Stimulated activated CD8-positive, alpha-beta memory T cell treated with anti-CD3 and anti-CD28 coated beads, Interleukin-15, amount 100 ng/mL, for 4 hours (primary cell): ENCODE measurements at places on chromosomes 2 and 18.
A peak's percentile ranks its signal among the peaks of the same experiment; 100 is the strongest.

DNA sequence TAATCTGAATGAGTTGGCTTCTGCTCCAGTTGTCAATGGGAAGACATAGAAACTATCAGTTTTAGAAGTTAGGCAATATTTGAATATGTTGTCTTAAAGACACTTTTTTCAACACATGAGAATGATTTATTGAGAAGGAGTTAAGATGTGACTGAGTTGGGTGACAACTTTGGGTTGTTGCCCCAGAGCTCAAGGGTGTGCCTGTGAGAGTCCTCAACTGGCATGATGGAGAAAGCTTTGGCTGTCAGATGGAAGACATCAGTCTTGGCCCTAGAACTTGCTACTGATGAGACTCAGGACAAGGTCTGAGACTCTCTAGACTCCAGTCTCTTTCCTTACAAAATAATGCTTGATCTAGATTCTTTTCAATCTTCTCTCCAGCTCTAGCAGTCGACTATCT, 69.0 kb upstream of the CTAGE1 start:
- no peak for DNase-seq

DNA sequence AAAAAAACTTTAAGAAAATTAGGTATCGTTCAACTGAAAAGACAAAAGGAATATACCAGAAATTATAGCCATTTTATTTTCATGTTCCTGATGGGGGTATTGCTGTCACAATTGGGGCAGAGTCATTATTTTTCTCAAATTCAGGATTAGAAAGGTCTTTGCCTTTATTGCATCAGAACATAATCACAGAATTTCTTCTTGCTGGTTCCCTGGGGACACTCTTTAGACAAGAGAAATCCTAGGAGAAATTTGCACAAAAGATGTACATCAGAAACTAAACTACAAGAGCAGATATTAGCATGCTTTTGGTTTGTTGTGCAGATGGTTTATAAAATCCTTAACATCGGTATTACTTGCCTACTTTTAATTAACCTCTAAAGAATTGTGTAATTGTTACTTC, 103.2 kb downstream of the NCOA1 start:
- DNase-seq = no peak

GRCh38 chr2:63589148-63589958, 590 bp downstream of the MDH1 start:
- no peak for DNase-seq

DNA sequence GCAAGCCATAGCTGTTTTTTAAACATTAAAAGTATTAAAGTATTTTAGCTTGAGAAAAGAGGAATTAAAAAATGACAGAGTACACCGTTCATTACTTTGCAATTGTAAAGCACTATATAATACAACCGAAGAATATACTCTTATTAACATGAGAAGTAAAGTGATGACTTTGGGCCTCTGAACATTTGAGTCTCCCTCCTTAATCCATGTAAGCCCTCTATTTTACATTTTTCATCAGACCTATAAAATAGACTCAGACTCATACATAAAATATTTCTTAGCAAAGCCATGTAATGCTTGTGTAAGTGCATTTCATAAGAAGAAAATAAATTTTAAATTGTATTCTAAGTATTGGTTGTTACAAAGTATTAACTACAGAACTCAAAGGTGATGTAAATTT, 198.6 kb downstream of the LRP1B start:
- no peak for DNase-seq

DNA sequence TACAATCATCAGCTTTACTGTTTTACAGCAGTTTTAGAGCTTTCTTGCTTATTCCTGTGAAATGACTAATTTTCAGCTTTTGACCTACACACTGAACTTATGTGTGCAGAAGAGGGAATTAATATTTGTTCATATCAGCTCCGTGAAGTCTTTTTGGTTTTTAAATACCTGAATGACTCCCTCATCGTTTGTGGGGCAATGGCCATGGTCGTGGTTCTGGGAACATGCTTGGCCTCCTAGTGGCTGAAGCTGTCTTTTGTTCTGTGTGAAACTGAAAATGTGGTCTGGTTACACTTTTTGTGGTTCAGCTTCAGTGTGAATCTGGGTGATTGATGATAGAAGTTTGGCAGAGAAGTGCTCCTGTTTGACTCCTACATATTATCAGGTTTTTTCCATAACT, 408.1 kb downstream of the THSD7B start:
- DNase-seq = no peak

GRCh38 chr2:239569401-239570090, 168.7 kb upstream of the HDAC4 start:
- no peak for DNase-seq

DNA sequence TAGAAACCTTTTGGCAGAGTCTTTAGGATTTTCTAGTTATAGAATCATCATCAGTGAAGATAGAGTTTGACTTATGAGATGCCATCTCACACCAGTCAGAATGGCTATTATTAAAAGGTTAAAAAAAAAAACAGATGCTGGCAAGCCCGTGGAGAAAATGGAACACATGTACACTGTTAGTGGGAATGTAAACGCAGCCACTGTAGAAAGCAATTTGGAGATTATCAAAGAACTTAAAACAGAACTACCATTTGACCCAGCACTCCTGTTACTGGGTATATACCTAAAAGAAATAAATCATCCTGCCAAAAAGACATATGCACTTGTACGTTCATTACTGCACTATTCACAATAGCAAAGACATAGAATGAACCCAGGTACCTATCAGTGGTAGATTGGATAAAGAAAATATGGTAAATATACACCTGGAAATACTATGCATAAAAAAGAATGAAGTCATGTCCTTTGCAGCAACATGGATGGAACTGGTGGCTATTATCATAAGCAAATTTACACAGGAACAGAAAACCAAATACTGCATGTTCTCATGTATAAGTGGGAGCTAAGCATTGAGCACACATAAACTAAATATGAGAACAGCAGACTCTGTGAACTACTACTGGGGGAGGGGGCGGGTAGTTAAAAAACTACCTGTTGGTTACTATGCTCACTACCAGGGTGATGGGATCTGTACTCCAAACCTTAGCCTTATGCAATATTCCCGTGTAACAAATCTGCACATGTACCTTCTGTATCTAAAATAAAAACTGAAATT, 279.0 kb downstream of the KIAA1328 start:
- no peak for DNase-seq

DNA sequence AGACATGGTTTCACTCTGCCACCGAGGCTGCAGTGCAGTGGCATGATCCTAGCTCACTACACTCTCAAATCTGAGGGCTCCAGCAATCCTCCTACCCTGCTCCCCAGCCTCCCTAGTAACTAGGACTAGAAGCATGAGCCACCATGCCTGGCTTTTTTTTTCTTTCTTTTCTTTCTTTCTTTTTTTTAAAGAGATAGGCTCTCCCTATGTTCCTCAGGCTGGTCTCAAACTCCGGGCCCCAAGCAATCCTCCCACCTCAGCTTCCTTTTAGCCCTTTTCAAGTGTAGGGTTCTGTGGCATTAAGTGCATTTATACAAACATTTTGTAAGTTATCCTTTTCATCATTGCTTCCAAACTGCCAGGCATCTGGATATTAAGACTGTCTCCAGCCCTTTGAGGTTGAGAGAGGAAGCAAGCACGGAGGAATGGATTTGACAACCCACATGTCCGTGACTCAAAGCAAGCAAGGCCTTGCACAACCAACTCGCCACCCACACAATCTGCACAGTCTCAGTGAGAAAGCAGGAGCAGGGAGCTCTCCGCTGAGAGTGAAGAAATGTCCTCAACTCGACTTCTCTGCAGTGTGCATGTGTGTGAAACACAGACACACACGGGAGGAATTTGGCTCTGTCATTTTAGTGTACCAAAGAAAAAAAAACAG, 65.6 kb downstream of the ATP8B1 start:
- no peak for DNase-seq

- DNase-seq = no peak
These were observed 74.7 kb downstream of the KIAA2012 start for GRCh38 chr2:202147775-202148174.

GRCh38 chr2:133421516-133422324, 146.5 kb downstream of the NCKAP5 start:
- DNase-seq = no peak

DNA sequence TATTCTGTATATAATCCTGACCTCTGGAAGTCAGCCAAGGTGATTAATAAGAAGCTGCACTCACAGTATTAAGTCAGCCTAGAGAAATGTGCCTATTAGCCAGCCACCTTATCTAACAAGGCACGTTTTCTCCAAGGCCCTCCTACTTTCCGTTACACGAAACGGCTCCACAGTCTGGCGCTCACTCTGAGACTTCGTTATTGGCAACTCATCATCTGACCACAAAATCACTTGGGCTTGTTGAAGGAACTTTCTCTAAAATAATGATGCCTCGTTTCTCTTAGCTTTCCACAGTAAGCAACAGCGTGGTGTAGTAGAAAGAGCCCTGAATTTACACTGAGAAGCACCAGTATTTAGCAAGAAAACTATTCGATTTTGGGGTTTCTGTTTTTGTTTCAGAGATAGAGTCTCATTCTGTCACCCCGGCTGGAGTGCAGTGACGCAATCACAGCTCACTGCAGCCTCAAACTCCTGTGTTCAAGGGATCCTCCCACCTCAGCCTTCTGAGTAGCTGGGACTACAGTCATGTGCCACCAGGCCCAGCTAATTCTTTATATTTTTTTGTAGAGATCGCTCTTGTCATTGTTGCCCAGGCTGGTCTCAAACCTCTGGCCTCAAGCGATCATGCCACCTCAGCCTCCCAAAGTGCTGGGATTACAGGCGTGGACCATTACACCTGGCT, 53.6 kb upstream of the SLC14A1 start:
- peak; percentile 41 for DNase-seq

GRCh38 chr2:188678882-188679281, 295.3 kb upstream of the COL3A1 start:
- no peak for DNase-seq

- no peak for DNase-seq
These were observed 207.6 kb downstream of the MGAT5 start for GRCh38 chr2:134461511-134461910.

GRCh38 chr18:8752329-8752728, 47.0 kb downstream of the MTCL1 start:
- no peak for DNase-seq

DNA sequence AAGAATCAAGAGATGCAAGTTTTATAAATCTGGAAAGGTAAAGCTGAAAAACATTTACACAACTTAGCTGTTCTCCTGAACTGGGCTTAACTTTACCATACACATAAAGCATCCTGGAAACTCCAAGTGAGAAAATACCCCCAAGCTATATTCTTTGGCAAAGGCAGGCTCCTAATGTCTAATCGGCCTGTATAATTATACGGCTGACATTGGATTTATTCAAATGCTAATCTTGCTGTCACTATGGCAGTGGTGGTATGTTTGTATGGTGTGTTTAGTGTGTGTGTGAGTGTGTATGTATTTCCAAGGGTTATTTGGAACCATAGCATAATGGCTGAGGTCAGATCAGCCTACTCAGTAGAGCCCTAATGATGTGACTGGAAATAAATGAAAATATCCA, 1031.8 kb upstream of the ZEB2 start:
- DNase-seq = no peak

DNA sequence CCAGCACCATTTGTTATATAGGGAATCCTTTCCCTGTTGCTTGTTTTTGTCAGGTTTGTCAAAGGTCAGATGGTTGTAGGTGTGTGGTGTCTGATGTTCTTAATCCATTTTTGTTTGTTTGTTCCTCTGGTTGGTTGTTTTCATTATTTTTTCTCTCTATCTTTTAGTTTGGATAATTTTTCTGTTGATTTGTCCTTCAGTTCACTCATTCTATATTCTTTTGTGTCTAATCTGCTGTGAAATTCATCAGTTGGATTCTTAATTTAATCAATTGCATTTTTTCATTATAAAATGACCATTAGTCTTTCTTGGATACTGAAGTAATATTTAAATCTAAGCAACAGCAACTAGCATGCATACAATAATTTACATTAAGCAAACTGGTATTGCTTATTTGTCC, 206.7 kb upstream of the TRIB2 start:
- DNase-seq = no peak

- DNase-seq = no peak
These were observed 11.0 kb upstream of the PLEKHM3 start for GRCh38 chr2:208036357-208036756.

GRCh38 chr2:12803607-12804006, 86.9 kb downstream of the TRIB2 start:
- no peak for DNase-seq

- DNase-seq = no peak
These were observed 254.0 kb downstream of the NRXN1 start for GRCh38 chr2:50777954-50778353.

- no peak for DNase-seq
These were observed 127.8 kb downstream of the KLHL29 start for GRCh38 chr2:23512778-23513177.

DNA sequence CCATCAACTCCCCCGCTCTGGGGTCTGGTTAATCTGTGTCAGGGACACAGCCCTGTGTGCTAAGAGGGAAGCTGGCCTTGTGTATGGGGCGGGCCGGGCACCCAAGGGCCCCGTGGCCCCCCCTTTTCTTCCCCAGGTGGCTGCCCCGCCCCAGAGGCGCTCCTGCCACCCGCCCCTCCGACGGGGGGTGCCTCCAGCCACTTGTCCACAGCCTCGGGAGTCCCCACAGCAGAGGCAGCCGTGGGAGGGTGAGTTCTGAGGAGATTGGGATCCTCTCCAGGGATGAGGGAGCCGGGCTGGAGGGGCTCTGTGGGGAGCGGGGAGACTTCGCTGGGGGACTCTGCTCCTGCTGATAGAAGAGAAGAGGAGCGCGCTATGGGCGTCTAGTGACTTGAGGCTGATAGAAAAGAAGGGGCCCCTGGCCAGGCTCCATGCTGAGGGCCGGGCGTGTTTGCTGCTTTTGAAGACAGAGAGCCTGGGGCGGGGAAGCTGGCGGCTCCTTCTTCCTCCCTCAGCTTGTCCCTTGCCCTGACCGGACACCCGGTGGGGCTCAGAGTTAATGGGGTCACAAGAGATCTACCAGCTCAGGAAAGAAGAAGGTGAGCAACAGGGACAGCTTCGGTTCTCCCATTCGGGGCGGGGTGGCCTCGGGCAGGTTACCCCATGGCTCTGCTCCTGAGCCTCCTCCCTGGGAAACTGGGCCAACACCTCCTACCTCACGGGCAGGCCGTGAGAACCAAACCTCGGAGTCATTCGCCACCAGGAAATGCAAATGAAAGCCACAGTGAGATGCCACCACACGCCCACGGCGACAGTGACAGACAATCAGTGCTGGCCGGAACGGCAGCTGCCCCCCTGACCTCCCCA, 89.4 kb upstream of the TAF1B start:
- no peak for DNase-seq

GRCh38 chr2:95158891-95159619, 593 bp downstream of the ZNF514 start:
- peak; percentile 20 for DNase-seq

- no peak for DNase-seq
These were observed 44.3 kb upstream of the TMEM87B start for GRCh38 chr2:112010751-112011150.

DNA sequence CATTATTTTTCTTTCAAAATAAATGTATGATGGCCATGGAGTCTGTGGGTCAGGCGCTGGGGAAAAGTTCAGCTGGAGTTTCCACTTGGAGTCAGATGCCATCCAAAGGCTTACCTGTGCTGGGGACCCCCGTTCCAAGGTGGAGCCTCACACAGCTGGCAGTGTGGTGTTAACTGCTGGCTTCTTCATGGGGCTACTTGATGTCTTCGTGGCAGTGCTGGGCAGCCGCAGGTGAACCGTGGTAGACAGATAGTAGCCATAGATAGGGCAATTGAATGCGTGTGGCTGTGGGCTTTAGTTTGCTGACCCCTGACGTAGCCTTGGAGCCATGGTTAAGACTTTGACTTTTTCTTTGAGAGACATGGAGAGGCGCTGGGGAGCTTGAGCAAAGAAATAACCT, 83.1 kb downstream of the HS6ST1 start:
- DNase-seq = no peak

- no peak for DNase-seq
These were observed 94.2 kb downstream of the ALPK2 start for GRCh38 chr18:58534535-58535301.
